ENCODE measurements at places on chromosomes 4 and X.

GRCh38 chrX:132676561-132677186, 187.8 kb upstream of the MBNL3 start:
- DNase-seq = no peak

GRCh38 chrX:97843200-97843811, 959.6 kb downstream of the RPA4 start:
- no peak for DNase-seq

DNA sequence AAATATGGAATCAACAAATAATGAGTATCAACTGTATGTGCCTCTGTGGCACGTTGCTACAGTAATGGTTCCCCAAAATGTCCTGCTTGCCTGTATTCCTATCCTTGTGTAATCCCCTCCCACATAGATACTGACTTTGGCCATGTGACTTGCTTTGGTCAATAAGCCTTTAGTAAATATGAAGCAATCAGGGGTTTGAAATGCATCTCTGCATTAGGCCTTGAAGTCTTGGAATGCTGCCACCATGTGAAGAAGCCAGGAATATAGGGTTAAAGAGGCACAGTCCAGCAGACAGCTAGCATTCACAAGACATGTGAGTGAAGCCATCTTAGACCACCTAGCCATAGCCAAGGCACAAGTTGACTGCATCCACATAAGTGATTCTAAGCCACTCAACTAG, 190.9 kb downstream of the GABRB1 start:
- DNase-seq = no peak

DNA sequence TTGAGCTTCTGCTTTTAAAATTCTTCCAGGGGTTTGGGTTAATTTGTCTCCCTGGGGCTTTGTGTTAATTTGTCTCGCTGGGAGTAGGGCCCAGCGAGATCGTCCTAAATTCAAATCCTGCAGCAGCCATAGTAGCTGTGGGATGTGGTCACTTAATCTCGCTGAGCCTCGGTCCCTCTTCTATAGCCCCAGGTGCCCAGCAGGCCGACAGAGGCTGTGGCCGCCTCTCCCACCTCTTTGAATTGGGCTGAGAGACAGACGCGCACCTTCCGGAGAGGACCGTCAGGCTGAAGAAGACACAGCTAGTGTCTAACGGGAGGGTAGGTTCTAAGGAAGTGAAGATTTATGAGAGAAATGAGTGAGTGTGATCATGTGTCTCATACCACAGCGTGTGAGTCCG, 15.7 kb upstream of the WFS1 start:
- no peak for DNase-seq

GRCh38 chr4:152807294-152807829, 27.6 kb downstream of the ARFIP1 start:
- no peak for DNase-seq

DNA sequence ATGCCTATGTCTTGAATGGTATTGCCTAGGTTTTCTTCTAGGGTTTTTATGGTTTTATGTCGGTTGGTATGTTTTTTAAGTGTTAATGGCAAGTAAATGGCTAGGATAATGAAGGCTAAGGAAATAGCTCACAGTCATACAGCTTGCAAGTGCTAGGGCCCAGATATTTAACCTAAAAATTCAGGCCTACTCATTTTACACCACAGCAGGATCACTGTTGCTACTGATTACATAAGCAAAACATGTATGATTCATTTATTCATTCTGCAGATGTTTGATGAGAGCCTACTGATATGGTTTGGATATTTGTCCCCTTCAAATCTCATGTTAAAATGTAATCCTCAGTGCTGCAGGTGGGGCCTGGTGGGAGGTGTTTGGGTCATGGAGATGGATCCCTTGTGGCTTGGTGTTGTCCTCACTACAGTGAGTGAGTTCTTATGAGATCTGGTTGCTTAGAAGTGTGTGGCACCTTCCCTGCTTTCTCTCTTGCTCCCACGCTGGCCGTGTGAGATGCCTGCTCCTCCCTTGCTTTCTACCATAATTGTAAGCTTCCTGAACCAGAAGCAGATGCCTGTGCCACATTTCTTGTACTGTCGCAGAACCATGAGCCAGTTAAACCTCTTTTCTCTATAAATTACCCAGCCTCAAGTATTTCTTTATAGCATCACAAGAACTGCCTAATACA, 175.5 kb downstream of the MAPK10 start:
- DNase-seq = no peak

DNA sequence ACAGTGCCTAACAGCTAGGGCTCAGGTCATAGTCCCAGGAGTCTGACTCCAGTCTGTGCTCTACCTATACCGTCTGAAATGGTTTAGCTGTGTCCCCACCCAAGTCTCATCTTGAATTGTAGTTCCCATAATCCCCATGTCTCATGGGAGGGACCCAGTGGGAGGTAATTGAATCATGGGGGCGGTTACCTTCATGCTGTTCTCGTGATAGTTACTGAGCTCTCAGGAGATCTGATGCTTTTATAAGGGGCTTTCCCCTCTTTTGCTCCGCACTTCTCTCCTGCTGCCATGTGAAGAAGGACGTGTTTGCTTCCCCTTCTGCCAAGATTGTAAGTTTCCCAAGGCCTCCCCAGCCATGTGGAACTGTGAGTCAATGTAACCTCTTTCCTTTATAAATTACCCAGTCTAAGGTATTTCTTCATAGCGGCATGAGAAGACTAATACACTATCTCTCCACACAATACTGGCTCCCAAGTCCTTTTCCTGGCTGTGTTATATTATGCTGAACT, 110.8 kb downstream of the AFAP1 start:
- no peak for DNase-seq

DNA sequence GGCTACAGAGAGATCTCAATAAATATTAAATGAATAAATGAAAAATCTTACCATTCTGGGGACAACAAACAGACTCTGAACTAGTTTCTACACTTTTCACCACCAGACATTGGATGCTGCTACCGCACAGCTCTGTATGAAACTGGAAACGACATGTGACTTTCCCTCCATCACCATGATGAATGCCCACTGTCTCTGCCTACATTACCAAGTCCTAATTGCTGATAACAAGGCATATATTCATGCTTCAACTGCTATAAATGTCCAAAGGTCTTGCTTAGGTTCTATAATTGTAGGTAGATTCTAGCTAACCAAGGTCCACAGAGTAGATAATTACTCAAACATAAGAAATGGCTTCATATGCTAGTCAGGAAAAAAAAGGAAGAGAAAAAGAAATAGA, 399.4 kb upstream of the ADGRL3 start:
- no peak for DNase-seq

DNA sequence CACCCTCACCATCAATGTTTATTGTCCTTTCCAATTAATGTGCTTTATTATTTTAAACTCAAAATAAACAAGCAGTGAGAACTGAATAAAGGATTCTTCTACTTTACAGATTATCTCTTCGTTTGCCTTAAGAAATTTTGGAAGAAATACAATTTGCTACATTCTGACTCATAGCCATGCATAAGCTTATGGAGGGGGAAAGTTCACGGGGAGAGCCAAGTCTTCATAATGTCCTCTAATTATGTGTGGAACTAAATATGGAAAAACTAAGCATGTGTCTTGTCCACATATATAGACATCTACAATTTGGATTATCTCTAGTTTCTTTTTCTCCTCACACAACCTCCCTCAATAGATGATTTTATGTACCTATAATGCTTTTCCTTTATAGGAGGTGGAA, 17.5 kb downstream of the CXCL13 start:
- no peak for DNase-seq

DNA sequence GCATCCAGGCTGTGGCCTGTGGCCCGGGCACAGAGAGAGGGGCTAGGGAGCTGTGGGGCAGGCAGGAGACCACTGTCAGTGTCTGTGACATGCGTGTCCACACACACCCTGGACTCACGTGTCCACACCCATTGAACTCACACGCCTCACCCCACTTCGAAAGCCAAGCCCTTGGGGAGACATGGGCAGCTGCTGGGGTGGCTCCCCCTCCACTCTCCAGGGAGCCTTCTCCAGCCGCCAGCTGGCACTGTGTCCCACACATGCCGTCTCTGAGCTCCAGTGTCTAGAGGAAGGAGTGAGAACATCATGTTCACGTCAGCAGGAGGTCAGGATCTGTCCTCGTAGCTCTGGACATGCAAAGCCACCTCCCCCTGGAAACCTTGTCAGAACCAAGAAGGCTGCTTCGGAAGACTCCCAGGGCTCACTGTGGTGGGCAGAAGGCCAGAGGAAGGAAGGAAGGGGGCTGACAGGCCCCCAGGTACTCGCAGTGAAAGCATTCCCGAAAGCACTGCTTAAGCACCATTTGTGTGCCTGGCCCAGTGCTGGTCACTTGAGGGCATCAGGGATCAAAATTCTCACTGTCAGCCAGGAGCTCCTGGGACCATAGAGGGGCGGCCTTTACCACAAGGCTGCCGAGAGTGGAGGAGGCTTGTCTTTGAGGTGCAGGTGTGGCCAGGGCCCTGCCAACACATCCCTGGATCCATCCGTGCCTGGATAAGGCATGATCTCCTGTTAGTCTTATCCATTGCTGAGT, 61.4 kb downstream of the HTRA3 start:
- no peak for DNase-seq

DNA sequence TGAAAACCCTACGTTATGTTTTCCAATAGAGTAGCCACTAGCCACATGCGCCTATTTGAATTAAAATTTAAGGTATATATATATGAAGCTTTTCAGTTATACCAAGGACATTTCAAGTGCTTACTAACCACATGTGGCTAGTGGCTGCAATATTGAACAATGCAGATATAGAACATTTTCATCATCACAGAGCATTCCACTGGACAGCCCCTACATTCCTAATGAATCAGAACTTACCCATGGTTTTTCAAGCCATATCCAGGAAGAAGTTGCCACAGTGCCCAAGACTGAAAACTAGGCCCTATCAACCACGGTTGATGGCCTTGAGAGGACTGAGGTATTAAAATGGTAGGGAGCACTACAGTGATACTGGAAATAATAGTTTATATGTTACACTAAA, 29.7 kb downstream of the NEK1 start:
- DNase-seq = no peak

DNA sequence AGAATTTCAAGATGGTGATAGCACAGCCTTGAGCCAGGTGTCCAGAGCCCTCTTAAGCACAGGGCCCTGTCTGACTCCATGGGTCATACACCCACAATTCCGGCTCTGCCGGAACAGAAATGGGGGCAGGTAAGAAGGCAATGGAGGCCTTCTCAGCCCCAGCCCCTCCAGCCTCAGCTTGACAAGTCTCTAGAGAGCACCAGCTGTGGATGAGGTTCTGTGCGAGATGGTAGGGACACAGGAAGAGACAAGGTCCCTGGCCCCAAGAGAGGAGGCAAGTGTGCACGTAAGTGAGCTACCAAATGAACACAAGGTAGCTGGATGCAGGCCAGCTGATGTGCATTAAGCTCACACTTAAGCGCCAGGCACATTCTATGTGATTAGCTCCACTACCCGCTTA, 2.4 kb upstream of the PRRG3 start:
- DNase-seq = no peak

GRCh38 chr4:52659001-52659721, at the start of gene USP46:
USP46 (minus strand) TSS chr4:52659301; CDS start chr4:52659150, 151 bp downstream.
- peak; percentile 65 for DNase-seq

DNA sequence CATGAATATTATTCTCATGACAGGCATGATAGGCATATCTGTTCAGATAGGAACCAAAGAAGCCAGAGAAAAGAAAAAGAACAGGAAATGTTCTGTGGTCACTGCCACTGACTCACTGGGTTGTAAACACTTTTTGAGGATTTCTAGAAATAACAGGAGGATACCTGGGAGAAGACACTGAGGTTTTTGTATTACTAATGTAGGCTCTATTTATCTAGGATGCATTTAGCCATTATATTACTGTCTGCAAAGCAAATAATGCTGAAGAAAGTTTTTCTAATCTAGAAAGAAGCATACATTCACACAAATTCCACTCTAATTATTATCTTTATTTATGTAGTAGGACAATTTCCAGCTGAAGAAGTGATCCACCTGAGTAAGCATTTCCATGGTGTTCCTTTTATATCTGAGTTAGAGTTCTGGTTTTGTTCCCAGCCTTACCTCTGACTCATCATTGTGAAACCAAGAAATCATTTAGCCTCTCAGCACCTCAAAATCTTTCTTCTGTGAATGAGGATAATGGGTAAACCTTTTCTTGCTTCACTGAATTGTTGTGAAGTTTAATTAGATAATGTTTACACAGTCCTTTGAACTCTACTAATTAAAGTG, 40.2 kb upstream of the EPGN start:
- no peak for DNase-seq

- no peak for DNase-seq
These were observed 82.9 kb downstream of the CLCN4 start for GRCh38 chrX:10239611-10240064.

- no peak for DNase-seq
These were observed 32.4 kb upstream of the RBPJ start for GRCh38 chr4:26288355-26288909.

GRCh38 chr4:188903986-188904385, 764.7 kb downstream of the TRIML1 start:
- no peak for DNase-seq

DNA sequence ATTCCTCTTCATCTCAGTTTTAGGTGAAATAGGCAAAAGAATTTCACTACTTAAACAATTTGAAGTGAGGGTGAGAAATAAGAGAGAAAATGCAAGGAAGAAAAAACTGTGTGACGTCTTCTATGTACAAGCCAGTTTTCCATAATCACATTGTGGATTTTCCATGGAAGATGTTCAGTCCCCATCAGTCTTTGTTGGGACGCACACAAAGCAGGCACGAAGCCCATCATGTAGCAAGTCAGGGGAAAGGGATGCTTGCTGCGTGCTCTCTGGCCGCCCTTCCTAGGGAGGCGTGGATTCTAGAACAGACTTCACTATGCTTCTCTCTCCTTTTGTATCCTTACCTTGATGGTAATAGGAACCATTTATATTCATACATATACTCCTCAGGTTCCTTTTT, 54.7 kb downstream of the RBPJ start:
- no peak for DNase-seq

GRCh38 chr4:6710282-6710681, 617 bp upstream of the MRFAP1L1 start:
- no peak for DNase-seq

DNA sequence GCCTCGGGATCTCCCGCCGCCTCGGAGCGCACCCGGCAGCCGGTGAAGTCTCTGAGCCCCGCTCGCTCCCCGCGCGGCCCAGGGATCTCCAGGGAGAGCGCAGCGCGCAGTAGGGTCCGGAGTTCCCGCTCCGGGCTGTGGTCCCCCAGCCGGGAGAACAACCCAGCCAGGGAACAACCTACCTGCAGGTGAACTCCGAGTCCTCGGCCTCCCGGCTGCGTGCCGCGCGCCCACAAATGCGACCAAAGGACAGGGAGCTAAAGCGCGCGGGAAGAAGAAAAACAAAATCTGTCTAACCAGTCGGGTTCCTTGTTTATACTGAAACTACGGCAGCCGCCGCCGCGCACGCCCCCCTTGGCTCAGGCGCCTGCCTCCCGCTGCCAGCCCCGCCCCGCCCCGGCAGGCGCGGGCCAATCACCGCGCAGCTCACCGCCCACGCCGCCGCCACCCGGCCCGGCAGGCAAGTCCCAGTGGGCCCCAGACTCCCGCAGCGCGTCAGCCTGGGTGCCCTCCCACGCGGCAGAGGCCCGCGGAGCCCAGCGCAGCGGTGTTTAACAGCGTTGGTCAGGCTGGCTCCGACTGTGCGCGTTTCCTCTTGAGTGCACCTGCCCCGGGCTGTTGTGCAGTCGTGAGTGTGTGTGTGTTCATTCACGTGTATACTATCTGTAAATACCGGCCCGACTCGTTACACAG, at the start of gene RASGEF1B:
TSS of gene RASGEF1B (minus strand) at position 320 of the 693 bp plus-strand sequence. CDS start 12,399 bp downstream, outside the sequence.
- DNase-seq = peak; percentile 94

GRCh38 chr4:171676555-171677215, 136.5 kb upstream of the GALNTL6 start:
- DNase-seq = no peak

- DNase-seq = no peak
These were observed 95.3 kb downstream of the COMMD8 start for GRCh38 chr4:47368211-47368610.

- no peak for DNase-seq
These were observed at the start of gene ASB5 for GRCh38 chr4:176268963-176269362. ASB5 (minus strand) TSS chr4:176269222; CDS start chr4:176269108, 114 bp downstream.
